ENCODE measurements at places on chromosomes 1 and 21. TPM values are rescaled to one million over a fixed set of nuclear protein-coding genes. Genes with fewer than 3 reads are reported as not detected.

The CD1E gene
- polyA plus RNA-seq = not detected

The SMPDL3B gene
- polyA plus RNA-seq = 152 TPM

The LYST gene
- 30.0 TPM for polyA plus RNA-seq

The RHBDL2 gene
- 0.20 TPM for polyA plus RNA-seq

The TACSTD2 gene
- not detected for polyA plus RNA-seq

The MIXL1 gene
- polyA plus RNA-seq = not detected

The GOLT1A gene
- 199 TPM for polyA plus RNA-seq

All from Purkinje cell (primary cell).